HepG2 (cell line): ENCODE measurements at places on chromosomes 3 and 15.

GRCh38 chr3:144875211-144875610 is 903.6 kb downstream of the DIPK2A start:
- no peak for DNase-seq

DNA sequence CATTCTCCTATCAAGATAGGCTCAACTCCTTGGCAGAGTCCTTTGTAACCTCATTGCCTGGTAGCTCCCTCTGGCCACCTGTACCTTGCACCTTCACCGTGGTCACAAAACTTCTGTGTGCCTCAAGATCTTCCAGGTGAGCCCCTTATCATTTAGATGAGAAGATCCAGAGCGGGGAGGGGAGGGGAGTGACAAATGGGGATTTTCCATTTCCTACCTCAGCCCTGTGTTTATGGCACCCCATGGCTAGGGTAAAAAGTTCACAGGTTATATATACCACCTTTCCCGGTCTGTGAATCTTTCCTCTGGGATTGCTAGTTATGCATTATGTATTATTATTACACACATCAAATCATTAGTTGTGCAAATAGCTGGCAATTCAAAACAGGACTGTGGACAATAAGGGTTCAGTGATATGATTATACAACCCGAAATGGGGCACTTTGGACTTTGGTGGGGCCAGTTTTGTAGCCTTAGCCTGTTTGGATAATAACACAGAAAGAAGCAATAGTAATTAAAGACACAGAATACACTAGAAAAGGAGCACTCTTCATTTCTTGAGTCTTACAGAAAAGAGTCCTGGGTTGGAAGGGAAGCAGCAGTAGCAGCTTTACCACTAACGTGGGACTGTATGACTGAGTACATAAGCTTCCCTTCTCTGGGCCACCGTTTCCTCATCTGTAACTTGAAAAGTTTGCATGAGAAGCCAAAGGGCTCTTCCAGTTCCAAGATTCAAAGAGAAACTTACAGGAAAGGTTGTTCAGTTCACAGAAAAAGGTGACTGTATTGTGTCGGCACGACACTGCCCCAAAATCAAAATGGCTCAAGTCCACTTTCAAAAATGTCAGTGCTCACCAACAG is 7.1 kb downstream of the TLE3 start:
- DNase-seq = no peak

DNA sequence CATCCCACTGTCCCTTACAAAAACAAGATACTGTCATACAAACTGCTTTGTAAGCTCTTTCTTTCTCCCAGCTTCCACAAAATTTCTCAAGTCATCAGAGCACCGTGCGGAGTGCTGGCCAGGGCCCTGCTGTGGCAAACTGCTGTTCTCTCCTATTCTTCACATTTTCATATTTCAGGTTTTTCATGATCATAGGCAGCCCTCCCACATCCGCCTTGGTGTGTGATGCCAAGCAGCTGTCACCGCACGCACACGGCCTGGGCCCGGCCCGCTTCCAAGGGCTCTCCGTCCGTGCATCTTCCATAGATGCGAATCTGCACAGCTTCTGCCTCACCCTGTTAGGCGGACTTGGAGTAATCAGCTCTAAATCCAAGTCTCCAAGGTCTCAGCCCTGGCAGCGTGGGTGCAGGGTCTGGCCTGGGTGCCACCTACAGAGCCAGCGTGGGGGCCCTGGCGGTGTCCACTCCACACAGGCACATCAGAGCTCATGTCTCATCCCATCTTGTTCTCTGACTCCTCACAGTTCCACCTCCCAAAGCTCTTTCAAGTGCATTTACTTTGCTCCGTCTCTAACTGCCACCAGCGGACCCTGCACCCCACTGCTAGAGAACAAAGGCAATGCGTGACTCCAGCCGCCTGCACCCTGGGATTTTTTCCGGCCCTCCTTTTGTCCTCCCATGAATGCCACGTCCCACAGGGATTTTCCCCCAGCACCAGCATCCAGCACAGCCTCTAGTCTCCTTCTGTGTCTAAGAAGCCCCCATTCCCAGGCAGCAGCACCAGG is 27.2 kb downstream of the CYFIP1 start:
- DNase-seq = peak; percentile 28

- no peak for DNase-seq
Observed at GRCh38 chr3:72255191-72255590, 470.2 kb upstream of the PROK2 start.

- no peak for DNase-seq
Observed at GRCh38 chr3:137325170-137325569, 367.4 kb downstream of the IL20RB start.
